ENCODE measurements at places on chromosomes 1 and 21. TPM values are rescaled to one million over a fixed set of nuclear protein-coding genes. Genes with fewer than 3 reads are reported as not detected.

PCSK9 gene
- total RNA-seq: not detected

OR2T11 gene
- total RNA-seq: not detected

GRCh38 chr1:206579747-206580437 is 32.4 kb downstream of the EIF2D start:
- H3K27me3 ChIP-seq: peaks cover 9% of the 10 kb centered on the region
- H3K4me3 ChIP-seq: no peak overlapping the region
- peak overlapping the region; percentile 22 for H3K27ac ChIP-seq
- peak; percentile 54 for DNase-seq

CBR3 gene
- total RNA-seq: 19.1 TPM

NPL gene
- total RNA-seq: 1.4 TPM

ACTA1 gene
- total RNA-seq: not detected

CELA2B gene
- not detected for total RNA-seq

DNA sequence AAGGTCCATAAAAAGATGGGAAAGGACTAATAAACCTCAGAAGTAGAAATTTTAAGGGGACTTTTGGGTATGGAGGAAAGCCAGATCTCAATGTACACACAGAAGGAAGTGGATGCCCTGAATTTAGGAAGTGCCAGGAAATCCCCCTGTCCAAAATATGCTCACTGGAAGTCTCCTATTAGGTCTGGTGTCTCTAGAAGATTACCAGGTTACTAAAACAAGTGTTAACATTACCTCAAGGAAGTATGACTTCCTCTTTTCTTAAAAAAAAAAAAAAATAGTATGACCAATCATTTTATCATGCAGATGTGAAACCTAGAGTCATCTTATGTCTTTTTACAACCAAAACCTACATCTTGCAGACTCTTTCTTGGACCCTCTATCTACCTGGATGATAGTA is 30.7 kb downstream of the CD58 start:
- no peak overlapping the region for H3K4me3 ChIP-seq
- H3K4me1 ChIP-seq: peaks cover 51% of the 10 kb centered on the region
- no peak for DNase-seq
- peaks cover 35% of the 10 kb centered on the region for H3K36me3 ChIP-seq
- H3K27me3 ChIP-seq: no peaks in the 10 kb centered on the region

GRCh38 chr1:29258189-29258975 is 22.1 kb downstream of the PTPRU start:
- no peaks in the 10 kb centered on the region for H3K36me3 ChIP-seq
- DNase-seq: no peak
- no peak overlapping the region for H3K4me3 ChIP-seq

DNA sequence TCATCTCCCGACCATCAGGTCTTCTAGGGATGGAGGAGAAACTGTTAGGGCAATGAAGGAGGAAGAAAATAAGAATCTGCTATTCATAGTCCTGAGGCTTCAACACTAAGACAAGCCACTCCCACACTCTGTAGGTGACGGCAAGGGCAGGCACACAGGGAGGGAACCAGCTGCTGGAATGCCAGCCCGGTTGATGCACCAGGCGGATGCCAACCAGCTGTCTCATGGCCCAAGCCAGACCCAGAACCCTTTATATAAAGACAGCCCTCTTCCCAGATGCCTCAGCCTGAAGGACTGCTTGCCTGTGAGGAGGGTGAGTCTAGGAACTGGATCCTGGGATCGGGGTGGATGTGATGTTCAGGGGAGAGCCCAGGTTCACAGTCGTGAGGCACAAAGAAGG is at the start of gene KPRP:
TSS of gene KPRP (plus strand) at position 279 of the 400 bp plus-strand sequence. CDS start 1,564 bp downstream, outside the sequence.
- H3K27ac ChIP-seq: no peak within 1 kb of the TSS
- peaks cover 2% of the 10 kb centered on the region for H3K4me1 ChIP-seq
- H3K4me3 ChIP-seq: no peak within 1 kb of the TSS
- no peaks in the 10 kb centered on the region for H3K36me3 ChIP-seq
- no peaks in the 10 kb centered on the region for H3K27me3 ChIP-seq

- H3K36me3 ChIP-seq: no peaks in the 10 kb centered on the region
- H3K27ac ChIP-seq: no peak overlapping the region
- H3K4me3 ChIP-seq: no peak overlapping the region
- no peak for DNase-seq
- H3K4me1 ChIP-seq: peaks cover 18% of the 10 kb centered on the region
These were observed 801 bp upstream of the C2CD4D start for GRCh38 chr1:151840421-151840820.

GRCh38 chr1:82848043-82848442 is 1047.3 kb downstream of the ADGRL2 start:
- no peaks in the 10 kb centered on the region for H3K27me3 ChIP-seq
- no peak for DNase-seq
- no peak overlapping the region for H3K4me3 ChIP-seq
- H3K4me1 ChIP-seq: no peaks in the 10 kb centered on the region
- no peaks in the 10 kb centered on the region for H3K36me3 ChIP-seq

- H3K4me3 ChIP-seq: no peak overlapping the region
- no peak for DNase-seq
- no peak overlapping the region for H3K27ac ChIP-seq
- H3K4me1 ChIP-seq: no peaks in the 10 kb centered on the region
- H3K27me3 ChIP-seq: no peaks in the 10 kb centered on the region
These were observed 199.9 kb upstream of the CTTNBP2NL start for GRCh38 chr1:112196008-112196588.

GRCh38 chr1:106406114-106406513 is 650.4 kb upstream of the PRMT6 start:
- no peaks in the 10 kb centered on the region for H3K36me3 ChIP-seq
- no peaks in the 10 kb centered on the region for H3K27me3 ChIP-seq
- no peak for DNase-seq
- H3K27ac ChIP-seq: no peak overlapping the region
- H3K4me3 ChIP-seq: no peak overlapping the region

GRCh38 chr1:156226116-156226538 is 13.3 kb downstream of the PMF1 start:
- no peak overlapping the region for H3K27ac ChIP-seq
- no peak for DNase-seq
- H3K4me3 ChIP-seq: no peak overlapping the region
- no peaks in the 10 kb centered on the region for H3K27me3 ChIP-seq
- peaks cover 11% of the 10 kb centered on the region for H3K36me3 ChIP-seq
- peaks cover 22% of the 10 kb centered on the region for H3K4me1 ChIP-seq

- H3K27me3 ChIP-seq: peaks cover 2% of the 10 kb centered on the region
- H3K36me3 ChIP-seq: no peaks in the 10 kb centered on the region
- no peaks in the 10 kb centered on the region for H3K4me1 ChIP-seq
- no peak for DNase-seq
These were observed 123.5 kb downstream of the PATJ start for GRCh38 chr1:61865646-61866220.

KIAA0040 gene
- total RNA-seq: not detected

BLACAT1 gene
- not detected for total RNA-seq

- H3K27me3 ChIP-seq: peaks cover 8% of the 10 kb centered on the region
- no peak for DNase-seq
- H3K4me1 ChIP-seq: peaks cover 14% of the 10 kb centered on the region
- no peak overlapping the region for H3K27ac ChIP-seq
- H3K36me3 ChIP-seq: no peaks in the 10 kb centered on the region
These were observed 30.1 kb downstream of the SH3BGR start for GRCh38 chr21:39481886-39482285.

GRCh38 chr1:207084701-207085180 is 3.9 kb upstream of the C4BPB start:
- DNase-seq: peak; percentile 30
- peaks cover 59% of the 10 kb centered on the region for H3K4me1 ChIP-seq
- H3K4me3 ChIP-seq: no peak overlapping the region
- H3K36me3 ChIP-seq: no peaks in the 10 kb centered on the region
- H3K27me3 ChIP-seq: no peaks in the 10 kb centered on the region
- no peak overlapping the region for H3K27ac ChIP-seq

- no peak overlapping the region for H3K27ac ChIP-seq
- peaks cover 14% of the 10 kb centered on the region for H3K4me1 ChIP-seq
- H3K27me3 ChIP-seq: no peaks in the 10 kb centered on the region
These were observed 27.1 kb upstream of the LYST start for GRCh38 chr1:235893840-235894239.

NBPF6 gene
- total RNA-seq: not detected

- H3K36me3 ChIP-seq: no peaks in the 10 kb centered on the region
- peaks cover 33% of the 10 kb centered on the region for H3K27me3 ChIP-seq
- no peak overlapping the region for H3K4me3 ChIP-seq
These were observed 92.1 kb upstream of the SMYD2 start for GRCh38 chr1:214188835-214189234.

FNDC5 gene
- 1.4 TPM for total RNA-seq

TEDDM1 gene
- not detected for total RNA-seq

OR2T2 gene
- not detected for total RNA-seq

DNA sequence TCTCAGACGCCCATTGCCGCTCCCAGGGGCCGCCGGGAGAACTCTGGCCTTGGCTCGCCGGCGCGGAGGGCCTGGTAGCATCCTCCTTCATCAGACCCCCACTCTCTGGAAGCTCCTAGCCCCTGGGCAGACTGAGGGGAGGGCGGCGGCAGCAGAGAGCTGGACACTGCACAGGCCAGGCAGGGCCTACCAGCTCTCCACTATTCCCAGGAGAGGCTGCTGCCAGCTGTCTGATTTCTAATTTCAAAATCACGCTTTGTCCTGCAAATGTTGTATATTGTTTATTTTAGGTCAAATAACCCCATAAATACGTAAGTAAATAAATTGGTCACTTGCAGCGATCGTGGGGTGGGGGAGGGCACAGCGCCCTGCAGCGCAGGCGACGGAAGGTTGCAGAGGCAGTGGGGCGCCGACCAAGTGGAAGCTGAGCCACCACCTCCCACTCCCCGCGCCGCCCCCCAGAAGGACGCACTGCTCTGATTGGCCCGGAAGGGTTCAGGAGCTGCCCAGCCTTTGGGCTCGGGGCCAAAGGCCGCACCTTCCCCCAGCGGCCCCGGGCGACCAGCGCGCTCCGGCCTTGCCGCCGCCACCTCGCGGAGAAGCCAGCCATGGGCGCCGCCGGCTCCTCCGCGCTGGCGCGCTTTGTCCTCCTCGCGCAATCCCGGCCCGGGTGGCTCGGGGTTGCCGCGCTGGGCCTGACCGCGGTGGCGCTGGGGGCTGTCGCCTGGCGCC is at the start of gene MTARC1:
TSS of gene MTARC1 (plus strand) at position 577 of the 732 bp plus-strand sequence. CDS start at position 609, 32 bp downstream.
- H3K36me3 ChIP-seq: no peaks in the 10 kb centered on the region
- H3K27ac ChIP-seq: no peak within 1 kb of the TSS
- DNase-seq: peak; percentile 9
- H3K27me3 ChIP-seq: peaks cover 4% of the 10 kb centered on the region
- peak within 1 kb of the TSS; percentile 79 for H3K4me3 ChIP-seq

GRCh38 chr1:93963585-93963984 is 54.4 kb upstream of the GCLM start:
- no peak overlapping the region for H3K27ac ChIP-seq
- no peak for DNase-seq
- no peak overlapping the region for H3K4me3 ChIP-seq
- no peaks in the 10 kb centered on the region for H3K36me3 ChIP-seq
- peaks cover 20% of the 10 kb centered on the region for H3K4me1 ChIP-seq

Measured in HFFc6 (cell line).